Stimulated activated CD8-positive, alpha-beta memory T cell treated with anti-CD3 and anti-CD28 coated beads, Interleukin-7, amount 100 ng/mL, for 24 hours (primary cell): ENCODE measurements at places on chromosomes 3 and 15.

DNA sequence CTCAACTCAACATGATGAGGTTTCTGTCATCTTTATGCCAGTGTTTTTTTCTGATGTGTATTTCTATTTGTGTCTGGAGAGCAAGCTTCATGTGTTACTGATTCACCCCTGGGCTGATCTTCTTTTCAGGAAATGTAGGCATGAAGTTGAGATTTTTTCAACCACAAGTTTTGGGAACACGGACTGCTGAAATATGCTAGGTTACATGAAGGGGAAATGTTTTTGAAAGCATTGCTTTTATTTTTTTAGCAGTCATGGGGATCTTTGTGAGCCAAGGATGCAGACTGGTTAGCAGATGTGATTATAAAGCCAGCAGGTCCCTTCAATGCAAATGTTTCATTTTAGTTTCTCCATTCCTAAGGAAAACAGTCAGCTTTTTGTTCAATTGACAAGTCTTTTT lies 219.3 kb upstream of the COL8A1 start:
- no peak for DNase-seq

DNA sequence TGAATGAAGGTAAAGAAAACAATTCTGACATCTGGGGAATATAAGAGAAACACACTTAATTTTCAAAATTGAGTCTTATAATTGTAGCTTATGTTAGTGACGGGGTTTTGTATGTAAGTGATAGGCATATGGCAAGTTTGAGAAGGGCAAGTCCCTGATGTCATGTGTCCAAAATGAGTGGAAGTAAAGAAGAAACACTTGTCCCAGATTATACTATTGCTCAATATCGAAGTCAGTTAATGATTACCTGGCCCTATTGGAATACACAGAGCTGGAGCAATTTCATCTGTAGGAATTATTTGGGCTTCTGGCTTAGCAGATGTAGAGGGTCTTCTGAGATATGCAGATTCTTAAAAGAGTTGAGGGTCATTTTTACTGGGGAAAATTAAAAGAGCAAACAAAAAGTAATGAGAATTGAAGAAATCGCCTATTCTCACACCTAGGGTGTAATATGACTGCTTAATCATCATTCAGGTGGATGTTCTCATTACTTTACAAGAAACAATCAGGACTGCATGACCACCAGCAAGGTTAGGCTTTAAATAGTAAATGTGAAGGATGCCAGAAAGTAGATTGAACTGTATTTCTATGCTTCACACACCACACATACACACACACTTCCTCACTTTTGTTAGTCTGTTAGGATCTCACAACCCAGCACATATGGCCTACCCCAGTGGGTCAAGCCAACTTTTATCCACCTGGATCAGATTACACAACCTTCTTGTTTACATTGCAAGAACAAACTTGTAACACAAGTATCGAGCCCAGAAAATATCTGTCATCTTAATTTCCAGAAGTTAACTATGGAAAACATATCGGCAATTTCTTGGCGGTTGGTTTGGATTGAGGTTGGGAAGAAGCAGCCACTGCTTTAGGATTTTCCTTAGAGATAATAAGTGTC lies 183.3 kb upstream of the LRRC3B start:
- DNase-seq = no peak

DNA sequence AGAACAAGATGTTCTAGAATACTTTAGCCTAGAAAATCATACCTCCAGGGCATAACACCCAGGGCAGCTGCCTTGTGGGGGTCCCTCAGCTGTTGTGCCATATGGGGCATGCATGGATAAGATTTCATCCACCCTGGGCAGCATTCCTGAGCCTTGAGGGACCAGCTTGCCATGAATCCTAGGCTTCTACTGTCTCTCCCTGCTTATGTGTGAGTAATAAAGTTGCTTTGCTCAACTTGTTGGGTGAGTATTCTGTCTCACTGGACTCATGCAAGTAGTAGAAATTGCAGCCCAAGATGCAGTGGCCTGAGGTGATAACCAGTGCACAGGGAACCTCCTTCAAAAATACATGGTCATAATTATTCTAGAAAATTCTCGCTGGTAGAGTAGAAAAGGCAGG lies 52.1 kb upstream of the EPHB1 start:
- no peak for DNase-seq

DNA sequence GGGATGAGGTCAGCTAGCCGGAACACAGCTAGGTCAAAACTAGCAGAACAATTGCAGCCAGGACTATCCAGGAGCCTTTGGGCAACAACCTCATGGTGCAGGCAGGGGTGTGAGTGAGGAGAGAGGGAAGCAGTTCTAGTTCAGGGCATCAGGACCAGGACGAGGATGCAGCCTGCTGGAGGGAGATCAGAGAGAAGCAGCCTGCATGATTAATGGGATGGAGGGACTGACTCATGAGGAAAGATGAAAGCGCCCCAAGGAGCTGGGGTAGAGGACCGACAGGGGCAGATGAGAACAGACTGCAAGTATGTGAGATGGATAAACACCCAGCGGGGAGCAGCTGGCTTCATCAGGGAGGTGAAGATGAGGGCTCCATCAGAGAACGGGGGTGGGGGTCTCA lies 37.9 kb upstream of the LRTM1 start:
- no peak for DNase-seq

DNA sequence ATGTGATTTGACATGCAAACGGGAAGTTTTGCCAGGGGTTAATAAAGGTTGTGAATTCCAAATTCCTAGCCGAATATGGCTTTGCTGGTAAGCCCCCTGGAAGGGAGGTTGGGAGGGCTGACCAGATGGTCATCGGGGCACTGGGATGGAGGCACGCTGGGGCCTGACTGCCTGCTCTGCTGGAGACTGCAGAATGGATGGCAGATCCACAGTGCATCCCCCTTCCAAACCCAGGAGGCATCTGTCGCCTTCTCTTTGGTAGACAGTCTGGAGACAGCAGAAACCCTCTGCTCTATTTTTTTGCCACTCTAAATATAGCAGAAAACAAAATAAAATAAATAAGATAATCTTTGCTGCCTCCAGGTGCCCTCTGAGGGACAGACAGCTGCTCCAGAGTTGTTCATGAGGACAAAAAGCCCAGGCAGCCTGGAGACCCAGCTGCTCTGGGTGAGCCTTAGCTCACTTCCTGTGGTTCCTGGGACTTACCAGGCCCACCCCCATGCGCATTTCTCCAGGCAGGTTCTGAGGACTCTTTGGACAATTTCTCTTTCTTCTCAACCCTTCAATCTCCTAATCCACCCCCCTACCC lies 6.1 kb upstream of the SPTBN5 start:
- DNase-seq = no peak

DNA sequence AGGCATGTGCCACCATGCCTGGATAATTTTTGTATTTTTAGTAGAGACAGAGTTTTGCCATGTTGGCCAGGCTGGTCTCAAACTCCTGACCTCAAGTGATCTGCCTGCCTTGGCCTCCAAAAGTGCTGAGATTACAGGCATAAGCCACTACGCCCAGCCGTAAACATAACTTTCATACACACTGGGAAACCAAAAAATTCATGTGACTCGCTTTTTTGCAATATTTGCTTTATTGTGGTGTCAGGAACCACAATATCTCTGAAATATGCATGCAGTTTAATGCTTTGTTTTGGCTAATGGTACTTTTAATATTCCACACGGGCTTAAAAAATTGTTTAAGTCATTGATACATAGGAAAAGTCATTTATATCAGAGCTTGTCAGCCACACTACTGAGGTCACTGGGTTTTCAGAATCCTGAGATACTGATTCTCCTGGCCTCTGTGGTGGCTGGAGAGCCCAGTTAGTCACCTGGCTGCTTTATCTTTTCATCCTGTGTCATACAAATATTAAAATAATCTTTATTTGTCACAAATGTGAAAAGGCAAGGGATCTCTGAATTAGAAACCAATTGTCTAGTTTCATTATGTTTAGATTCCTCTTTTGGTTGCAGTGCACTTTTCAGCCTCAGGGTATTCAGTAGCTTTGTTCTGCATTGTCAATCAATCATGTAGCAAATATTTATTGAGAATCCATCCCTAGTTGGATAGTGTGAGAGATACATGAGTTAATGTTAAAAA lies 10.0 kb downstream of the TMEM62 start:
- DNase-seq = no peak

DNA sequence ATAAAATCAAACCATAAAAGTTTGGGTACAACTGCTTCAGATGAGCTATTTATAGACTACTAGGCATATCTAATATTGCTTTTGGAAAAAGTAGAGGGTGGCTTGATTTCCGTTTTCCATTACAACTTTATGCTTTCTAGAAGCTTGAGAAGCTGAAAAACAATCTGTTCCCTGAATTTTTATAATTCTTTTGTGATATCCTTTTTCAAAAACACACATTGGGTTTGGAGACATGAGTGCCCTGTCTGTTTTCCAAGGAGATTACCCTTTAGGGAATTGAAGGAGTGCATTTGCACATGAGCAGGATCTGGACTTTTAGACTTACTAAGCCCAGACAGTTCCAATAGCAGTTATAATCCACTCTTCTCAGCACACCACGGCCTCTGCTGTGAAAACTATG lies 49.5 kb upstream of the FILIP1L start:
- no peak for DNase-seq

DNA sequence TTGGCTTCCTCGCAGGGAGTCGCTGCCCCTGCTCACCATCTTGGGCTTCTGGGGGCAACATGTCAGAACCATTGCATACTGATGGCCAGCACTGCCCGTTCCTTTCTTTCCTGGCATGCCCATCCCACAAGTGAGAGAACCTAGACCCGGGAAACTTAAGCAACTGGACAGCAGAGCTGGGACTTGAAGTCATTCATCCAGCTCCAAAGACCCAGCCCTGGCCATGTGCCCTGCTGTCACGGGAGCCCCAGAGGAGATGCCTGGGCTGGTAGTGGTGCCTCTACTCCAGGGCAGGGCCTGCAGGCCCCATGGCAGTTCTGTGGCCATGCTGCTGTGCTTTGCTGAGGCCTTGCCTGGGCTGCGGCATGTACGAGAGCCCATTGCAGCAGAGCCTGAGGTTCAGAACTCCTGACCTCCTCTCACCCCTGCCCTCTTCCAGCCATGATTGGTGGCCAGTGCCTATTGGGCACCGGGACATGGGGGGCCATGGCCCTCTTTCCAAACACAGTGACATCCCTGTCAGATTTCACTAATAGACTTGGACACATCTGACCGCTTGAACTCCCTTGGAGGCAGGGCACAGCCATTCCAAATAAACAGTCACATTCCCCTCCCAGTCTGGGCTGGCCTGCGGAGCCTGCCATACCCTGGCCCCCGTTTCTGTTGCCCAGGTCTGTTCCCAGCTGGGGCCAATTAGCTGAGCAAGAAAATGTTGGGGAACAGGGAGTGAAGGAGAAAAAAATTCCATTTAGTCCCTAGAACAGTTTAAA lies 115.9 kb downstream of the EEFSEC start:
- DNase-seq = no peak

DNA sequence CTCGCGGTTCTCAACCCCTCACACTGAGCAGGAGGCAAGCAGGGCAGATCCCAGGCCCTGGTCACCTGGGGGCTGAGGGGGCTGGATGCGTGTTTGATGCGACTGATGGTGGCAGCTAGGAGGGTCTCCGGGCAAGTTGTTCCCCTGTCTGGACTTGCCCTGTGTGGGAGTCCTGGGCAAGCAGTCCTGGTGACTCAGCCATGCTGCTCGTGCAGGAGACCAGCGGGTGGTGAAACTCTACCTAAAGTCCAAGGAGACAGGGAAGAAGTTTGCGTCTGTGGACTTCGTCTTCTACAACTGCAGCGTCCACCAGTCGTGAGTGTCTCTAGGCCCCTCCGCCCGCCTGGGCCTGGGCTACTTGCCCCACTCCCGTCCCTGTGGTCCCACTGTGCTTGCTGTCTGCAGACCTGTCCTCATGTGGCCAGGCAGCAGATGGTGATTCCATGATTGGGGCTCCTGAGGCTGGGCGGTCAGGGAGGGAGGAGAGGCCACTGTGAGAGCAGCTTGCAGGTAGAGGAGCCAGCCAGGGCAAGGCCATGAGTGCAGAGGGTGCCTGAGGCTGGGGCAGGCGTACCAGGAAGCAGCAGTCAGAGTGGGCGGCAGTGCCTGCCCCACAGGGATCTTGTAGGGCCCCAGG lies 23.1 kb downstream of the PLXNA1 start:
- no peak for DNase-seq

- no peak for DNase-seq
Observed at GRCh38 chr3:127124120-127124519, 68.8 kb upstream of the PRR23E start.

GRCh38 chr3:43036621-43037423 lies 57.7 kb downstream of the GASK1A start:
- DNase-seq = no peak

DNA sequence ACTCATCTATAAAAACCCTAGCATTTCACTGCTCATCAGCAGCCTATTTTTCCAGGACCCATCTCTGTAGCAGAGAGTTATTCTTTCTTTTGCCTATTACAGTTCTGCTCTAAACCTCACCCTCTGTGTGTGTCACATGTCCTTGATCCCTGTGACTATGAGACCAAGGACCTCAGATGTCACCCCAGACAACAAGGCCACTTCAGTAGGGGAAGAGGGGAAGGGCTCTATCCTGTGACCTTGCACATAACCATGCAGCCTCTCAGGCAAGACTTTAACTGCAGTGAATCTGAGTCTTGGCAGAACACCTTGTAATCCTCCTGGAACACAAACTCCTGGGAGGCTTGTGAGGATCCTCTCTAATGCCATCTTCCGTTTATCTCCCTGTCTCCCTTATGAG lies 4.4 kb upstream of the ZNF589 start:
- DNase-seq = no peak

- DNase-seq = no peak
Observed at GRCh38 chr15:64340355-64340754, 15.6 kb downstream of the CSNK1G1 start.

- no peak for DNase-seq
Observed at GRCh38 chr3:14374444-14374883, 27.9 kb upstream of the SLC6A6 start.

- DNase-seq = no peak
Observed at GRCh38 chr15:36529296-36530011, 50.0 kb upstream of the CDIN1 start.

DNA sequence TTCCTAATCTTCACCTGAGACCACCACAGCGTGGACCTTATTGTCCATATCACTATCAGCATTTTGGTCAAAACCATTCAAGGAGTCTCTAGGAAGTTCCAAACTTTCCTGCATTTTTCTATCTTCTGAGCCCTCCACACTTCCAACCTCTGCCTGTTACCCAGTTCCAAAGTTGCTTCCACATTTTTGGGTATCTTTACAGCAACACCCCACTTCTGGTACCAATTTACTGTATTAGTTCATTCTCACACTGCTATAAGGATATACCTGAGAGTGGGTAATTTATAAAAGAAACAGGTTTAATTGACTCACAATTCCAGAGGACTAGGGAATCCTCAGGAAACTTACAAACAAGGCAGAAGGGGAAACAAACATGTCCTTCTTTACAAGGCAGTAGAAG lies 103.3 kb upstream of the CBLB start:
- no peak for DNase-seq

GRCh38 chr3:6099458-6100075 lies 761.3 kb upstream of the GRM7 start:
- no peak for DNase-seq
